Stimulated activated CD8-positive, alpha-beta memory T cell treated with anti-CD3 and anti-CD28 coated beads, Interleukin-4, amount 100 ng/mL, for 24 hours (primary cell): ENCODE measurements at places on chromosomes 6 and 20.

DNA sequence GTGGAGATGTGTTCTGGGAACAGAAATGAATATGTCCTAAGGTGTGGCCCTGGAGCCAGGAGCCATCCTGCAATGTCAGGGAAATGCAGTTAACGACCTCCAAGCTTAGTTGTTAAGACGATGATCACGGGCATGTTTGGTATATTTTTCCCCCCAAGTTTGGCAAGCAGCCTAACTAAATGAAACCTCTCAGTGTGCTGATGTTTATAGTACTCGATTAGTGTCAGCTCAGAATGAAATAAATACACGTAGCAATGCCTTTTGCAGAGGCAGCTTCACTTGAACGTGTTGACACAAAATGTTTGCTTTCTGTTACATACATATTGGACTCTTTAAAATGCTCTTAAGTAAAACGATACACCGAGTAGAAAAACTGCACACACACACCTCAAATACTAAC is 76.2 kb upstream of the OLIG3 start:
- DNase-seq = no peak

GRCh38 chr20:53786071-53786444 is 192.4 kb upstream of the ZNF217 start:
- DNase-seq = no peak

DNA sequence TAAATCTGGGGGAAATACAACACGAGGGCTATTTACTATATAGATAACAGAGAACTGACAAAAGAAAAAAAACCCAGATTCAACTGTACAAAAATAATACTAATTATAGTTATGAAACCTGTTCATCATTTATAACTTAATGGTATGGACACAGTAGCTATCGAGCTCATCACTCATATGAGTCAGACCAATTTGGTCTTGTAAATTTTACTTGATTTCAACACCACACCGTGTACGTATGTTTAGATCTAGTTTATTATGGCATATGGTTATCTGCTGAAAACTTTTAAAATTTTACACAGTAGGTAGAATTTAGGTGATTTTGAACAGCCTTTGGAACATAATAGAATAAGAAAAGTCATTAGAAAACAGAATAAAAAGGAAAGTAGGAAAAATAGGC is 5.5 kb downstream of the MYLK4 start:
- no peak for DNase-seq

- no peak for DNase-seq
These were observed 129.8 kb upstream of the GJE1 start for GRCh38 chr6:142002825-142003405.

GRCh38 chr20:19677336-19677735 is 80.7 kb upstream of the RIN2 start:
- no peak for DNase-seq

- DNase-seq = no peak
These were observed 155.7 kb downstream of the RIMS1 start for GRCh38 chr6:72042088-72042487.

DNA sequence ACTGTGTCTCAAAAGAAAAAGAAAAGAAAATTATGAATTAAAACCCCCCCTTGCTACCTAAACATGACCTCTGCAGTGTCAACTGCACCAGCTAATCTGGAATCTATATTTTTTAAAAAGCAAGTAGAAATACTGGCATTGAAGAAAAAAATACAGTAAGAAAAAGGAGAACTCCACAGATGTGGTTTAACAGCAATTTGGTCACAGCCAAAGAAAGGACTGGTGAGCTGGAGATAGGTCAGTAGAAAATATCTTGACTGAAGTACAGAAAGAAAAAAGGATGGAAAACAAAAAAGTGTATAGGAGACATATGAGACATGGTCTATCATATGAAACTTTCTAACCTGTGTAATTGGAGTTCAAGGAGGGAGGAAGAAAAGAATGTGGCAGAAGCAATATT is 44.1 kb upstream of the ERVFRD-1 start:
- no peak for DNase-seq

DNA sequence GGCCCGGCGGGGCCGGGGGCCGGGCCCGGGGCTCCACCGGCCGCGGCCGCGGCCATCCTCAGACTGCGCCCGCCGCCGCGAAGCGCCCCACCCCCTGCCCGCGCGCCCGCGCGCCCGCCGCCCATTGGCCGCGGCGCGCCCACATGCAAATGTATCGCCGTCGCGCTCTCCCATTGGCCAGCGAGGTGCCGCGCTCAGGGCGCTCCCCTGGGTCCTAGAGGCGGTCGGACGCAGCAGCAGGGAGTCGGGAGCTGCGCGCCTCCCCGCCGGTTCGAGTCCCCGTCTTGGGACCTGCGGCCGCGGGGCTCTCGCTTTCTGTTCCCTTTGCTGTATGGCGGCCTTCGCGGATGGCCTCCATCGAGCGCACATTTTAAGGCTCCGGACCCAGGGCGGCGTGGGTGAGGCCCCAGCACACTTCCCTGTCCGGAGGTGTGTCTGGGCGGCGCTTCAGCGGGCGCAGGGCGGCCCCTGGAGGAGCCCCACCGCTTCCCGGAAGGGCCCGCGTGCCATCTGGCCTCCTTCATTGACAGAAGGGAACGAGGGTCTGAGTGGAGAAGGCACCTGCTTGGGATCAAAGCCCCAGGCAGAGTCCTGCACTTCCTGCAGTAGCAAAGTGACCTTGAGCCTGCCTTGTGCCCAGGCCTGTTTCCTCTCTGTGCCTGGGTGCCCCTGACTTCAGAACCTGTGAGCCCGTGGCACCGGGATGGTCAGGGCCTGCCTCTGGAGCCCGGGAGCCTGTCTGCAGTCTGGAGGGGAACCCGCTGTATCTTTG is at the start of gene CABLES2:
TSS of gene CABLES2 (minus strand) at position 65 of the 772 bp plus-strand sequence. CDS start at position 56, 9 bp downstream.
- DNase-seq = peak; percentile 83

GRCh38 chr6:147117580-147117979 is 86.6 kb upstream of the STXBP5 start:
- DNase-seq = no peak

- DNase-seq = no peak
These were observed 107.2 kb downstream of the LY86 start for GRCh38 chr6:6695625-6696276.

DNA sequence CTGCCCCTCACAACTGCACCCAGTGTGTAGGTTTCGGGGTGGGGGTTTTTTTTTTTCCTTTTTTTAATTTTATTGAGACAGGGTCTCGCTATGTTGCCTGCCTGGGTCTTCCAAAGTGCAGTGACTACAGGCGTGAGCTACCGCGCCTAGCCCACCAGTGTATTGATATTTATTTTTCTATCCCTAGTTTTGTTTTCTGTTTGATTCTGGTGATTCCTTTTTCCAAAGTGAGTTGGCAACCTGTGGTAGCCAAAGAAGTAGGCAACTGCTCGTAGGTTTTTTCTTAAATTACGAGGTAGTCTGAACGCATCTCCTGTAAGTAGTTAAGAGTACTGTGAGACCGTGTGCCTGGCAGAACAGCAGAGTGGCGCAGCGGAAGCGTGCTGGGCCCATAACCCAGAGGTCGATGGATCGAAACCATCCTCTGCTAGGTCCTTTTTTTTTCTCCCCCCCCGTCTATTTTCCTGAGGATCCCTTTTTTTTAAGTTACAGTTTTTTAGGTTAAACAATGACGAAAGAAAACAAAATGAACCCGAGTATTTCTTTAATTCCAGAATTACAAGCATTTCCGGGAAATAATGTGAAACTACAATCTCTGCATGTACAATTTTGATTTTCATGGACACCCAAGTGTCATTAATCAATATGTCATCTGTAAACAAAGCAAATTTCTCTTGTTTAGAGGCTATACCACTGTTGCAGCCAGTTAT is 78.7 kb upstream of the BTN3A2 start:
- DNase-seq = peak; percentile 53

- no peak for DNase-seq
These were observed 11.6 kb downstream of the BACH2 start for GRCh38 chr6:90285042-90285481.

- DNase-seq = no peak
These were observed 44.1 kb downstream of the MAK start for GRCh38 chr6:10794239-10794638.

GRCh38 chr6:144585217-144585814 is 300.2 kb downstream of the UTRN start:
- DNase-seq = no peak

GRCh38 chr6:41732591-41733359 is 2.6 kb downstream of the TFEB start:
- peak; percentile 53 for DNase-seq

DNA sequence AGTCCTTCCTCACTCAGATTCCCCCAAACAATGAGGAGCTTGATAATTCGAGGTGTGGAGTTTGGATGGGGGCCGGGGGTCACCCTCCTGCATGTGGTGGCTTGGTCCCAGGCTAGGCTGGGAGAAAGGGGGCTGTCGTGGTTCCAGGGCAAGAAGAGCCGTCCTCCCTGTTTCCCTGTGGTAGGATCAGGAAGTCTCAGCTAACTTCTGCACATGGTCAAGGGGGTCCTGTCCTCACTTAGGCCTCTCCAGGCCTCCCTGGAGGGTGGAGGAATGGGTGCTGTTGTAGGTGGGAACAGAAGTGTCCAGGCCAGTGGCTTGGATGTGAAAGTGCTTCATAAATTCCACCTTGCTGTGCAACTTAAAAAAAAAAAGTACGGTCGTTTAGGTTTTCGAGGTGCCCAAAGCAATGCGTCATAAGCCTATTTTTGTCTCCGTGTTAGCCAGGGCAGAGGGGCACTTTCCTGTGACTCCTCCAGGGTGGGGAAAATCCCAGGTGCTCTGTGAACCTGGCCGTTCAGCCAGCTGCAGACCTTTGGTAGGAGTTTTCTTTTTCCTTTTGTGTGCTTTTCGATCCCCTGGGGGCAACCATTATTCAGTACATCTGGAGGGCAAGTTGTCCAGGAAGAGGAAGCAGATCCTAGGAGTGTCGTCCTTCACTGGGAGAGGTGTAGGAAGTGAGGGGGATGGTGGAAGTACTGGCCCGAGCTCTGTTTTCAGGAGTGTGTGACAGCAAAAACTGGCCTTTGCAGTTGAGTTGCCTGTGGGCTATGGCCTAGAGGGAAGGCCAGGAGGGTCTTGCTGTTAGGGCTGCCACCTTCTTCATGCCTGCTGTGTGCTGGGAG is 9.6 kb downstream of the IGF2R start:
- peak; percentile 30 for DNase-seq

DNA sequence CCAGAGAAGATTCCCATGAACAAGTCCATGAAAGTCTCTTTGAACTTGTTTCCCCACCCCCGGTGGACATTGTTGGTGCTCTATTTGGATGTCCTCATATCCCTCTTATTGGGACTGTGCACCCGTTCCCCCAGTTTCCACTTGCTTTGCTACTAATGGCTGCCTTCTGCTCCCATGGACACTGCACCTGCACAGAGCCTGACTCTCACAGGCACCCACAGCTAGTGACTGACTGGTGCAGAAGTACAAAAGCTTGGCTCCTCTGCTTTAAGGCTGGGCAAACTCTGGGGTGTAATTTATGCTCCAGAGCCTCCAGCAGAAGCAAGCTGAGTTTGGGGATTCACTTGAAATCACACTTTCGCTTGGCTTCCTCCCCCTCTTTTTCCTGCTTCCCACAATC is 239.9 kb upstream of the BTBD3 start:
- DNase-seq = no peak

- no peak for DNase-seq
These were observed 472.1 kb upstream of the RNF217 start for GRCh38 chr6:124490122-124490521.

GRCh38 chr6:33813990-33814985 is 10.5 kb upstream of the MLN start:
- no peak for DNase-seq

- DNase-seq = no peak
These were observed 104.4 kb upstream of the ESR1 start for GRCh38 chr6:151702851-151703658.

DNA sequence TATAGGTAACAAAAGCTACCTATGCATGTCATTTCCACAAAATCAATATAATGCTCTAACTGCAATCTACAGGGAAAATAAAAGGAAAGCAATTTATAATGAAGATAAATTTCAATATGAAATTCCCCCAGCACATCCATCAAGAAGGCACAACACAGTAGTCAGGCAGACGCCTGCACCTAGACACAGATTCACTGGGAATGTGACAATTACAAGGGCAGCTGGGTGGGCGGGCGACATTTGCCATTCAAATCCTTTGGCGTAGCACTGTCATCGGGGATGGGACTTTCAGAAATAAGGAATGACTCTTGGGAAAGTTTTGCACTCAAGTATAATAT is 60.4 kb downstream of the SULF2 start:
- no peak for DNase-seq

GRCh38 chr20:52405417-52405816 is 213.8 kb upstream of the ZFP64 start:
- no peak for DNase-seq

- DNase-seq = no peak
These were observed at the start of gene TAAR9 for GRCh38 chr6:132537977-132538376. TAAR9 (plus strand) TSS chr6:132538277; CDS start chr6:132538290, 13 bp downstream.

GRCh38 chr6:135018052-135018451 is 36.6 kb downstream of the HBS1L start:
- DNase-seq = no peak

DNA sequence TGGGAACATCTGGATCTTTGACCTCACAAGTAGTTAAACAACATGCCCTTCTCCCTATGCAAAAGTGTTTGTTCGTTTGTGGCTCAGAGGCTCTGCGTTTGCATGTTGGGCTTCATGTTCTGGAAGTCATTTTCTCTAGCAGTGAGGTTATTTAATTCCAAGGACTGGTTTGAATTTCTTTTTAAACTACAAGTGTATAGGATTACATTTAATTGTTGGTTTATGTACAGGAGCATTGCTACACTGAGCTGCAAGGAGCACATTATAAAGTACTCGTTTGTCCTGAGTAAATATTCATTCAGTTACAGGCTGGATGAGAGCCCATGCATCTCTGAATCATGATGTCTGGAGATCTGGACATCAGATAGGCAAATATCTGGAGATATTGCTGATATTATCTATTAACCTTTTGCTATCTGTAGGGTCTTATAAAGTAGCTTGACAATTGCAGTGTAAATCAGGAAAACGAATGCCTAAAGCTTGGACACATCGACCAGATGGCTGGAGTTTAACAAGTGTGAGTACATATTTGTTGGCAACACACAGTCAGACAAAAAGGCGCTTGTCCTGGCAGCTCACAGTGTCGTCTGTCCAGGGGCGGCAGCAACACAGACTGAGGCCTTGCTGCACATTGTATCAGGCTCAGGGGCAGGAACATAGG is 84.6 kb downstream of the PDE7B start:
- no peak for DNase-seq
